Stomach (tissue), 19 donors: ENCODE measurements at places on chromosomes 11 and 22. TPM values are rescaled to one million over a fixed set of nuclear protein-coding genes. Genes with fewer than 3 reads are reported as not detected.
A peak's percentile ranks its signal among the peaks of the same experiment; 100 is the strongest.

DNA sequence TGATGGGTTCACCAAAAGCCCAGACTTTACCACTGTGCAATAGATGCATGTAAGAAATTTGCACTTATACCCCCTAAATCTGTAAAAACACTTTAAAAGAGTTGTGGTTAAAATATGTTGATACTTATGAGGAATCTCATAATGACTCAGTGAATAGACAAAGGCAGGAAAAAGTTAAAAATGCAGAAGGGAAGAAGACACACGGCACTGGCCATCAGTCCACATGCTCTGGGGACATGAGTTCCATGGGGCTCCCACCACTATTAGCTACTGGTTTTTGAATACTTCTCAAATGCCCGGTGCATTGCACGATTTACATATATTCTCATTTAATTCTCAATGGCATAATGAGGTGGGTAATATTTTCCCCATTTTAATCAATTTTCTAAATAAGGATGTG is 59.3 kb upstream of the BLID start:
- no peaks in the 10 kb centered on the region for H3K27me3 ChIP-seq
- no peaks in the 10 kb centered on the region for H3K4me1 ChIP-seq
- H3K27ac ChIP-seq: no peak overlapping the region
- no peak overlapping the region for H3K4me3 ChIP-seq
- H3K36me3 ChIP-seq: no peaks in the 10 kb centered on the region

- no peaks in the 10 kb centered on the region for H3K27me3 ChIP-seq
- H3K27ac ChIP-seq: no peak overlapping the region
- no peak overlapping the region for H3K4me3 ChIP-seq
- H3K36me3 ChIP-seq: no peaks in the 10 kb centered on the region
- H3K4me1 ChIP-seq: no peaks in the 10 kb centered on the region
Measured at GRCh38 chr22:32334660-32335365, 22.9 kb upstream of the RFPL3 start.

DNA sequence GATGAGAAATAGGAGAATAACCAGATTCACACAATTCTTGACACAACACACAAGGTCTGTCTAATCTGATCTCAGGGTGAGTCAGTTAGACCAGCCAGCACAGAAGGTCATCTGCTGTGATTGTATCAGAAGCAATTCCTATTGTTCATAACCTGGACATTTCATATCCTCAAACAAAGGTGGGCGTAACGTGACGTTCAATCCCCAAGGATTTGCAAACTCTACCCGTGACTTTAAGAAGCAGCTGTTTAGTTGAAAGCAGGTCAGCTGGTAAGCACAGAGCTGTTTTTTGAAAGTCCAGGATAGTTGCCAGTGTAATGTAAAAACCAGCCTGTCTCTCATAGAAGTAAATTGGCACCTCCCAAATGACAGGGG is 385.1 kb downstream of the DCDC1 start:
- H3K4me3 ChIP-seq: no peak overlapping the region
- no peak overlapping the region for H3K27ac ChIP-seq
- H3K4me1 ChIP-seq: no peaks in the 10 kb centered on the region
- H3K27me3 ChIP-seq: no peaks in the 10 kb centered on the region
- no peak for DNase-seq
- no peaks in the 10 kb centered on the region for H3K36me3 ChIP-seq

- H3K4me3 ChIP-seq: no peak overlapping the region
- DNase-seq: peak; percentile 90
- no peak overlapping the region for H3K27ac ChIP-seq
- no peaks in the 10 kb centered on the region for H3K27me3 ChIP-seq
- peaks cover 16% of the 10 kb centered on the region for H3K36me3 ChIP-seq
Measured at GRCh38 chr22:30920407-30920806, 48.2 kb downstream of the MORC2 start.

The CNGA4 gene
- total RNA-seq: not detected

The TSPAN32 gene
- total RNA-seq: not detected

DNA sequence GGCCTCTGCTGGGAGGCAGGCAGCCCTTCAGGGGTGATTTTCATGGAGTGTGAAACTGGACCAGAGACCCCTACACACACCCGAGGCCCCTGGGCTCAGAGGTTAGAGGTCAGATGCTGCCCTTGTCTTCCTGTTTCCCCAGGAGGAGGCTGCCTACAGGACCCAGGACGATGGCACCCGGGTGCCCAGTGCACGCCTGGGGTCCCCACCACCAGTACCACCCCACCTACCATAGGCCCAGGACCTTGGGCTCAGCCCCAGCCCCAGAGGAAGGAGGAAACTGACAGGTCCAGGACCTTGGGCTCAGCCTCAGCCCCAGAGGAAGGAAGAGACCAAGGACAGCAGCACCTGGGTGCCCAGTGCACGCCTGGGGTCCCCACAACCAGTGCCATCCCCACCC is 79.2 kb downstream of the BRD1 start:
- H3K27ac ChIP-seq: no peak overlapping the region
- DNase-seq: no peak
- no peaks in the 10 kb centered on the region for H3K27me3 ChIP-seq
- H3K36me3 ChIP-seq: no peaks in the 10 kb centered on the region

GRCh38 chr11:16809886-16810668 is 71.6 kb downstream of the C11orf58 start:
- H3K27ac ChIP-seq: peak overlapping the region; percentile 34
- no peak for DNase-seq
- H3K36me3 ChIP-seq: peaks cover 64% of the 10 kb centered on the region
- no peaks in the 10 kb centered on the region for H3K4me1 ChIP-seq
- H3K27me3 ChIP-seq: no peaks in the 10 kb centered on the region
- no peak overlapping the region for H3K4me3 ChIP-seq

DNA sequence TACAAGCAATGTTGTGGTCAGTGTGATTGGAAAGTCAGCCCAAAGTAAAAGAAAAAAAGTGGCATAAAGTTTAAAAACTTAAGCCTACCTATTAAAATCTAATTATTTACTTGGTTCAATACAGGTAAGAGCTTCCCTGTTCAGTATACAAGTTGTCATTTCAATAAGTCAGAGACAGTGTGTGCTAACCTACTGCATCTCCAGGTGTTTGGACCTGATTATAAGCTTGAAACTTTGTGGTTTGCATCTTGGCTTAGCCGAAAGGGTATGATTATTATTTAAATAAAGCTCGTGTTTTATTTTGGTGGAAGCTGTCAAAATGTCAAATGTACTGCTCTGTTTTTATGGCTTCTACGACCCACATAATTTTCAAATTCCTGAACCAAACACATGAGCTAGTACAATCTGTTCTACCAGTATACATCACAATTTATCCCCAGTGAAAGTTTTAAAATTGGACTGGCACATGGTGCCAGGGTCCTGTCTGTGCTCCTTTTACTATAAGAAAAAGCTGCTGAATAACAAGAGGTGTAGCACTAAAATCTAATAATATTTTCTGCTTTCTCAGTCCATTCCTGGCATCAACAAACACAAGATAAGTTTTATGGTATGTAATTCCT is 103.9 kb upstream of the ANO3 start:
- no peak overlapping the region for H3K27ac ChIP-seq
- no peaks in the 10 kb centered on the region for H3K27me3 ChIP-seq
- no peaks in the 10 kb centered on the region for H3K36me3 ChIP-seq
- DNase-seq: no peak
- no peak overlapping the region for H3K4me3 ChIP-seq
- H3K4me1 ChIP-seq: no peaks in the 10 kb centered on the region

DNA sequence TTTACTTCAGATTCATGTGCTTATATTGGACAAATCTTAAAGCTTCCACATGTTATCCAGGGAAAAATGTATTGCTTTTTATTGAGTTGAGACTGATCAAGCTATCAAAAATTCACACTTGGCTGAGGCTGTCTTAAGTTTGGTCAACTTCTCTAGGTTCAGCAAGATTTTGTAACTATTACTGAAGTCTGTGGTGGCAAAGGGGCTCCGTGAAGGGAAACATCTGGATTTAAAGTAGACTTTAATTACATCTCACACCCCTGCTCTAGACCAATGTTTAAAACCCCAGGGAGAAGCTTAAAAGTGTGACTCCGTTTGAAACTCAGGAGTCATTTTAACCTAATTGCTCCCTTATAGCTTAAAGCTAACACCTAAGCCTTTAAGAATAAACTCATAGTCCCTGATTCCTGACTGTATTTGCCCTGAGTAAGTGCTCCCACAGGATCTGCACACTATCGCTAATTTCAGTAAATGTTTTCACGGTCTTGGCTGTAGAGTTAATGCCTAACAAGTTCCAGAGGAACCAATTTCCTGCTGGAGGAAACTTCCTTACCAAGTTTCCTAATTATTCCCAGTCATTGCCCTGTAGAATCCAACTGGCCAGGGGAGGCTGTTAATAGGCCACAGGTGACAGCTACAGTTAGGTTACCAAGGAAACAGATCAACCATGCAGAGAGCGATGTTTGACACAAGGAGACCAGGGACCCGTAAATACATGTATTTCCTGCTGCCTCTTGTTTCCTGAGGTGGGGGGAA is 40.5 kb downstream of the OR10A6 start:
- H3K36me3 ChIP-seq: no peaks in the 10 kb centered on the region
- no peaks in the 10 kb centered on the region for H3K27me3 ChIP-seq
- H3K27ac ChIP-seq: no peak overlapping the region
- DNase-seq: no peak

DNA sequence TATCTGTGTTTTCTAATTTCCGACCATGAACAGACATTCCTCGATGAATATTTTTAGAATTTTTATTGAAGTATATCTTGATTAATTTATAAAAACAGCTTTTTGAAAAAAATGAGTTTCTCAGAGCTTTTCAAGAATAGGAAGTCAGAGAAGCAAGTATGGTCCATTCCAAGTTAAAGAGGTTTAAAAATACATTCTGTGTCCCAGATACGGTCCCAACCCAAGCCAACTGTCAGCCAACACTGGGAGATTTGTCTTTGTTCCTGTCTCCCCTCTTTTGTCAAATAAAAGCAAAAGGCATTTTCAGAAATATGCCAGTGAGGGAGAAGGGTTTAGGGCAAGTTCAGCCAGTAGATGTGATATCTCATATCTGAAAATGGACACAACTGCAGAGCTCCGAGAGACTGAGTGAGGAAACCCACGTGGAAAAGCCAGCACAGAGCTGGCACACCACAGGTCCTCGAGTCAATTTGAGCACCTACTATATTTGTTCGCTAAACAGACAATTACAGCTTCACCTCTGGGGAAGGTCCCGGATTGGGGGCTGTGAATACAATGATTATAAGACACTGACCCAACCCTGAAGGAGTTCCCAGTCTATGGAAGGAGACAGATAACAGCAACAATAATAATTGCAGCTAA is 59.8 kb downstream of the C11orf91 start:
- H3K36me3 ChIP-seq: no peaks in the 10 kb centered on the region
- no peak for DNase-seq
- no peaks in the 10 kb centered on the region for H3K4me1 ChIP-seq
- H3K4me3 ChIP-seq: no peak overlapping the region

- H3K4me3 ChIP-seq: no peak overlapping the region
- H3K36me3 ChIP-seq: no peaks in the 10 kb centered on the region
- DNase-seq: no peak
- peaks cover 53% of the 10 kb centered on the region for H3K27me3 ChIP-seq
- no peak overlapping the region for H3K27ac ChIP-seq
Measured at GRCh38 chr22:19645391-19645790, 68.9 kb upstream of the SEPTIN5 start.

GRCh38 chr11:64119700-64120099 is 46.2 kb downstream of the MACROD1 start:
- no peak for DNase-seq
- no peaks in the 10 kb centered on the region for H3K27me3 ChIP-seq
- peaks cover 7% of the 10 kb centered on the region for H3K36me3 ChIP-seq
- no peak overlapping the region for H3K4me3 ChIP-seq
- no peak overlapping the region for H3K27ac ChIP-seq
- peaks cover 10% of the 10 kb centered on the region for H3K4me1 ChIP-seq

DNA sequence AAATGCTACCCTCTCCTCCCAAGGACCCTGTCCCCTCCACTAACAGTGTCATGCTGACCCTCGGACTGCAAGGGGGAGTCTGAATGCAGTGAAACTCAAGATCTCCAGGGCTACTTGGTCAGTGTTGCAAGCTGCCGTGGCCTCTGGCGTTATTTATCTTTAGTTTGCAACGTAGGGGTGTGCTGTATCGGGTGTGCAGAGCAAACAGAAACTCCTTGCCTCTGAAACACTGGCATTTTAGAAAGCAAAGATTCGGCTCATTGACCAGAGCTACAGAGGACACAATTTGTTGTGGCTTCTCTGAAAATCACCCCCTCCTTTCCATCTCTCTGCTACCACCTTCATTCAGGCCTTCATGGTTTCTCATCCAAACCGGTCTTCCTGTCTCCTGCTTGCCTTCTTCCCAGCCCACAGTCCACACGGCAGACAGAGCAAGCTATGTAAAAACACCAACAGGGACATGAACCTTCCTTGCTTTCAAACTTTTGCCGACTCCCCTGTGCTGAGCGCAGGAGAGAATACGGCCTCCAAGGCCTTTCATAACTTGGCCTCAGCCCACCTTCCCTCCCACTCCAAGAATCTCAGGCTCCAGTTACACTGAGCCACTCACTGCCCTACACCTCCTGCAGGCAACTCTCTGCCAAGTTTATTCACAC is 14.9 kb downstream of the FZD4 start:
- H3K4me3 ChIP-seq: peak overlapping the region; percentile 13
- no peaks in the 10 kb centered on the region for H3K36me3 ChIP-seq
- H3K27me3 ChIP-seq: no peaks in the 10 kb centered on the region
- H3K4me1 ChIP-seq: peaks cover 78% of the 10 kb centered on the region
- H3K27ac ChIP-seq: peak overlapping the region; percentile 73
- DNase-seq: peak; percentile 57

DNA sequence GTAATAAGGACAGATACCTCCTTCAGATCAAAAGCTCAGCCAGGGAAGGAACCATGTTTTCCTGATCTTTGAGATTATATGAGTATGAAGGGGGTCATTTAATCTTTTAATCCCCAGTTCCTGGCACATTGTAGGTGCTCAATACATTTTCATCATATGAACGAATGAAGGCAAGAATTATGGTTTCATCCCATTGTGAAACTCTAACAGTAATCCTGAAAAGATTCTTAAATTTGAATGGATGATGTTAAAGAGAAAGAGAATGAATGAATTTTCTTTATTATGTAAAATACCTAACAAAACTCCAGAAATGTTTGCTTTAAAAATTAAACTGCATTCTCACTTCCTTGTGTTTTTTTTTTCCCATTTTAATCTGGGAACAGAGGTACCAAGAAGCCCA is 162.2 kb upstream of the MTMR2 start:
- no peak overlapping the region for H3K27ac ChIP-seq
- no peak for DNase-seq
- no peaks in the 10 kb centered on the region for H3K27me3 ChIP-seq
- no peaks in the 10 kb centered on the region for H3K36me3 ChIP-seq
- no peaks in the 10 kb centered on the region for H3K4me1 ChIP-seq
- H3K4me3 ChIP-seq: no peak overlapping the region

DNA sequence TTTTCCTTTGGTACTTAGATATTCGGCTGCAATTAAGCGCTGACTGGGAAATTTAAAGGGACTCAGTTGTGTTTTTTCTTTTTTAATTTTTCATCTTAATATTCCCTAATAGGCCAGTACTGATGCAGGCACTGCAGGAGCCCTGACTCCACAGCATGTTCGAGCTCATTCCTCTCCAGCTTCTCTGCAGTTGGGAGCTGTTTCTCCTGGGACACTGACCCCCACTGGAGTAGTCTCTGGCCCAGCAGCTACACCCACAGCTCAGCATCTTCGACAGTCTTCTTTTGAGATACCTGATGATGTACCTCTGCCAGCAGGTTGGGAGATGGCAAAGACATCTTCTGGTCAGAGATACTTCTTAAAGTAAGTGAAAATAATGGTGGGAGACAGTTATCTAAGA is 3.8 kb downstream of the YAP1 start:
- peaks cover 67% of the 10 kb centered on the region for H3K4me1 ChIP-seq
- peaks cover 11% of the 10 kb centered on the region for H3K36me3 ChIP-seq
- H3K27ac ChIP-seq: peak overlapping the region; percentile 47

- no peaks in the 10 kb centered on the region for H3K27me3 ChIP-seq
- H3K36me3 ChIP-seq: no peaks in the 10 kb centered on the region
- no peak for DNase-seq
- H3K27ac ChIP-seq: no peak overlapping the region
- H3K4me1 ChIP-seq: no peaks in the 10 kb centered on the region
- H3K4me3 ChIP-seq: no peak overlapping the region
Measured at GRCh38 chr22:28498044-28498443, 181.6 kb downstream of the TTC28 start.

The FGF4 gene
- not detected for total RNA-seq
